ENCODE measurements at places on chromosomes 16 and 17.

GRCh38 chr17:48597778-48598631 lies 4.4 kb upstream of the HOXB5 start:
- DNase-seq: peak; percentile 74

DNA sequence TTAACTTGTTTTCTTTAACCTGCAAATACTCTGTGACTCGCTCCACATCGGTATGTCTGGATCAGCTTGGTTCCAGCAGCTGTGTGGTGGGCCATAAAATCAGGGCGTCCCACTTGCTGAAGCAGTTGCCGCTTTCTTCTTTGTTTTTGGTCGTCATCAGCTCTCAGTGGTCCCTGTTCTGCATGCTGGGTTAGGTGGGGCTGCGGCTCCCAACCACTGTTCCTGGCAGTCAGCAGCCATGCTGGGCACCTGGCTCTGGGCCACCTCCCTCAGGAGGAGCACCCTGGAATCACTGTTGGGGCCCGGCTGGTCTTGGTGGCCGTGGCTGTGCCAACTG lies 23.0 kb downstream of the MGRN1 start:
- DNase-seq: no peak

DNA sequence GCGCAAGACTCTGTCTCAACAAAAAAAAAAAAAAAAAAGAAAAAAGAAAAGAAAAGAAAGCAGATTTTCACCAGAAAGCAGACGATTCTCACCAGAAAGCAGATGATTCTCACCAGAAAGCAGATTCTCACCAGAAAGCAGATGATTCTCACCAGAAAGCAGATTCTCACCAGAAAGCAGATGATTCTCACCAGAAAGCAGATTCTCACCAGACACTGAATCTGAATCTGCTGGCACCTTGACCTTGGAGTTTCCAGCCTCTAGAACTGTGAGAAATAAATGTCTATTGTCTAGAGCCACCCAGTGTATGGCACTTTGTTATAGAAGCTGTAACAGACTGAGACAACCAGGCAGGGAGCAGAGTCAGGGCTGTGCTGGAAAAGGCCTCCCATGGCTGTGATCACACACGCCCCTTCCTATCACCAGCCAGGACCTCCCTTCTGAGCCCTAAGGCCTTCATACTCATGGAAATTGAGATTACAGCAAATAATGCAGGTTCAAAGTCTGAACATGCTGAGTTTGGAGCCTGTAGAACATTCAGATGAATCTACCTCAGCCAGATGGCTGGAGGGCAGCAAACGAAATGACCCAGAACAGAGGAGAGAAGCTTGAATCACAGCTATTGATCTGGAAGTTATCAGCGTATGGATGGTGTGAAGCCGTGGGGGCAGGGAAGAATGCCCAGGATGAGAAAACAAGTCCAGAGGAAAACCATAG lies 309.3 kb downstream of the SLC39A11 start:
- DNase-seq: peak; percentile 84

GRCh38 chr16:20515688-20516090 lies 60.5 kb downstream of the ACSM2B start:
- no peak for DNase-seq

DNA sequence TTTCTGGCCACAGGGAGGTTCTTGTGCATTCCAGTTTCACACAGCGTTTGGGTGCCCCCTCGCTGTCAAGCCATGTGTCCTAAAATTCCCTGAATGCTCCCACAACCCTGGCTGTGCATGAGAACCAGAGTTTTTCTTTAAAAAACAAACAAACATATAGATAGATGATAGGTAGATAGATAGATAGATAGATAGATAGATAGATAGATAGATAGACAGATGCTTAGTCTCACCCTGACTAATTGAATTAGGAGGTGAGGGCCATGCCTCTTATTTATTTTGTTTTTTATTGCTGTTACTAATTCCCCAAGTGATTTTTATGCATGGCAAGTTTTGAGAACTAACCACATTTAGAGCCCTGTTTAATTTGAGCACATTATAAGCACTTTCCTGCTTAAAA lies 32.2 kb downstream of the PRSS54 start:
- no peak for DNase-seq

- no peak for DNase-seq
Measured at GRCh38 chr17:8614988-8615387, 15.5 kb downstream of the MYH10 start.

- DNase-seq: peak; percentile 88
Measured at GRCh38 chr16:4663465-4663776, 29.9 kb upstream of the NUDT16L1 start.

DNA sequence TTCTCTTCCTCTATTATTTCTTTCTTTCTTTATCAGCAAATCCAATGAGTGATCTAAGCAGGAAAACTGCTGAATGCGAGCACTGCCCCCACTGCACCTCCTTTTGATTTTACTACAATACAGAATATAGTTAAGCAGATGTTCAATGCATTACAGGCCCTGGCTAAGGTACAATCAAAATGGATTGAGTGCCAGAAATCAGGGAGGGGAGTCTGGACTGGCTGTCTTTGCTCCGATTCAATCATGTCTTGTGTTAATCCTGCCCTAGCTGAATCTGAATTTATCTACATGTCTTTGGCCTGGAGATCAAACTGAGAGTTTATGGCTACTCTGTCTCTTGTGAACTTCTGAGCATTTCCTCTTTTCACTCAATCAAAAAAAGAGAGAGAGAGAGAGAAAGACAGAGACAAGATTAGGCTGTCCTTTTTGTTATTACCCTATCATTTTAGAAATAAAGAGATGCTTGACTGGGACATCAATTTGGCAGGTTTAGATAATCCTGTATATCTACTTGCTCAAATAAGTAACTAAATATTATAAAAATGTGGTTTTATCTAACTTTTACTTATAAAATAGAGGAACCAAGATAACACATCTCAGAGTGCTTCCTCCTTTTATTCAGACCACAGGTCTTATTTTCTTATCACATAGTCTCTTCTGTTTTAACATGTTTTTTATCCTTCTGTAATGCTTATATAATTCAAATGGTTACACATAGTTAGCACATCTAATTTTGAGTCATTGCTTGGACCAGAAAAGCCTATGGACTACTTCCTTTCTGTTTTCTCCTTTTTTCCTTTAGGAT lies 656.2 kb downstream of the KCNJ2 start:
- peak; percentile 89 for DNase-seq

Measured in NCI-H69 (cell line).